ENCODE measurements at places on chromosomes 11 and 22.
A peak's percentile ranks its signal among the peaks of the same experiment; 100 is the strongest.

- no peak for DNase-seq
Measured at GRCh38 chr11:6727971-6728760, 43.6 kb downstream of the OR2AG2 start.

DNA sequence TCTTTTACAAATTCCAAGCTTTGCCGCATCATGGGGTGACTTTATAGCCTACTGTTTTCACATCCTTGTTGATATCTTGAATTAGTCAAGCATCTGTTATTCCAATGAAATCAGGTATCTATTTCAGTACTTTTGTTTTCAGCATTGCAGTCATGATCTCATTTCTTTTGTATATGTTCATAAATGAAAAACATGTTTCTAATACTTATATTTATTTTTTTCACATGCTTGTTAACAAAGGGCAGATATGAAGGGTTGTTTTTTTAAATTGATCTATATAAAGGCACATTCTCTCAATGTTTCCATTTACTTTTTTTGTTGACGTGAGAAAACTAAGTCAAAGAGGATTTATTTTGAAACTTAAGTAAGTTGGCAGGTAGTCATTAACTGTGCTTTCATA lies 964.8 kb downstream of the JRKL start:
- DNase-seq = no peak

DNA sequence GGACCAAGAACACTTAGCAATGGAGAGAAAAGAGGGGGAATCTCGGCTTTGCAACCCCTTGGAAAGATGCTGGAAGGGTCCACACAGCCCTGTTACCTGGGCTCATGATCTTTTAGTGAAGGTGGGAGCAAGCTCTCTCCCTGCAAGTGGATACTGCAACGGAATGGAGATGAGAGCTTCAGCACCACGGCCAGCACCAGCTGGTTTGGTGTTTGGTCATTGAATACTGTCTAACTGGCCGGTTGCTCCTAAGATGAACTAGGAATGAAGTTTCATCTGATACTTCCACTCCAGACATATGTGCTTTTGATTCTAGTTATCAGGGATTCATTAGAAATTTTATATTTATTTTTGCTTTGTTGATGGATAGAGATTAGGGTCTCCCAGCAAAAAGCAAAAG lies 16.3 kb downstream of the HTR3A start:
- DNase-seq = peak; percentile 19

GRCh38 chr22:44139773-44140172 lies 41.0 kb upstream of the PARVG start:
- DNase-seq = no peak

GRCh38 chr11:40508303-40508702 lies 951.1 kb downstream of the LRRC4C start:
- DNase-seq = no peak

DNA sequence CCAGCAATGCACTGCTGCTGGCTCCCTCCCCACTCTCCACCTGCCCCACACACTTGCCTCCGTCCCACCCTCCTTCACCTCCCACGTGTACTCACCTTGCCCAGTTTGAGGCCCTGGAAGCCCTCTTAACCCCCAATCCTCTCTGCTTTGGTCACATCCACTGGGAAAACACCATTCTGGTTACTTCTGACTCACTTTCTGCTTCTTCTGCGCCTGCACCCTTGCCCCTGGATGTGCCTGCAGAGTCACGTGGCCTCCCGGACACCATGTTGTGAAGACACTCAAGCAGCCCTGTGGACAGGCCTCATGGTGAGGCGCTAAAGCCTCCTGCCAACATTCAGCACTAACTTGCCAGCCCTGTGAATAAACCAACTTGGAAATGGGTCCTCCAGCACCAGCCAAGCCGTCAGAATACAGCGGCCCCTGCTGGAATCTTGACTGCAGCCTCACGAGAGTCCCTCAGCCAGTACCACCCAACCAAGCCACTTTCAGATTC lies 2.6 kb upstream of the NAALADL1 start:
- DNase-seq = peak; percentile 7

DNA sequence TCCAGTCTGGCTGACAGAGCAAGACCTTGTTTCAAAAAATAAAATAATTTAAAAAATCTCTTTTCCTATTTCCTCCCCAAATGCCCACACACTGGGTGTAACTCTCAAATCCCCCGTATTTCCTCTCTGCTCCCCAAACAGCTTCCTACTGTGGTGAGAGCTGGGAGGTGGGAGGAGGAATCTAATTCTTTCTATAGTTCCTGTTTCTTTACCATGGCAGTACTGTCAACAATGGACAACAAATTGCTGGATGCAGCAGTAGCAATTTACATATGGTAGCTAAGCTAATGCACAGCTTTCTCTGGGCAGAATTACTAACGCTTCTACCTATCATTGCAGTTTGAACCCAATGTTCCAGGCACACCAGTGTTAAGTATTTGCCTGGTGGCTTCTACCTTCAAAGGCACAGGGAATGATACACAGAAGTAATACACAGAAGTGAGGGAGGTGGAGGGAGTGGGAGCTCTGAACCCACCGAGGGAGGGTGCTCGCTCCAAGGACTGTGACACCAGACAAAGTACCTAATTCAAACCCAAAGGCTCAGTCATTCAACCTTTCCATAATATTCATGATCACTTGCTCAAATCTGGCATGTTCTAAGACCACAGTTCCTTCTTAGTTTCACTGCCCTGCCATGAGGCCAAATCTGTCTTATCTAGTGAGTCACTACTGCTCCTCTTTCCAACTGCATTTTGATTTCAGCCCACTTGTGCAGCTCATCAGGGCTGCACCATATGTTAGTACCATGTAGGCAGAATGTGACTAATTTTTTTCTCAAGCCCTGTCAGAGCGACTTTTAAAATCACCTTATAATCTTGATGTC lies 37.9 kb downstream of the CELF1 start:
- peak; percentile 56 for DNase-seq

- no peak for DNase-seq
Measured at GRCh38 chr22:50009251-50009650, 3.3 kb downstream of the IL17REL start.

DNA sequence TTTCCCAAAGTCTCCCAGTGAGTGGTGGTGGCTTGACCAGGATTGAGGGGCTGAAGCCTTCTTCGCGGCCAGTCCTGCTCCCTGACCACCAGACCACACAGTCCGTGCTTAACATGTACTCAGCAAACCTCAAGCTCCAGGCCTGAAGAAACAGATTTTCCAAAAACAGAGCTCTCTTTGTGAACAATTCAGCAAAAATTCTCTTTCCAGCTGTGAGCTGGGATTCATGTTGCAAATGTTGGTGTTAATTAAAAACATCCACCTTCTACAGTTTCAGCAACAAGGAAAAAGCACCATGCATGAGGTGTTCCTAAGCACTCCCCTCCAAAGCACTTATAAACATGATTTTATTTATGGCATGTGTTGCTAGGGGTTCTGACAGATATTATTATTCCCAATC lies 129.5 kb downstream of the ETS1 start:
- peak; percentile 82 for DNase-seq

DNA sequence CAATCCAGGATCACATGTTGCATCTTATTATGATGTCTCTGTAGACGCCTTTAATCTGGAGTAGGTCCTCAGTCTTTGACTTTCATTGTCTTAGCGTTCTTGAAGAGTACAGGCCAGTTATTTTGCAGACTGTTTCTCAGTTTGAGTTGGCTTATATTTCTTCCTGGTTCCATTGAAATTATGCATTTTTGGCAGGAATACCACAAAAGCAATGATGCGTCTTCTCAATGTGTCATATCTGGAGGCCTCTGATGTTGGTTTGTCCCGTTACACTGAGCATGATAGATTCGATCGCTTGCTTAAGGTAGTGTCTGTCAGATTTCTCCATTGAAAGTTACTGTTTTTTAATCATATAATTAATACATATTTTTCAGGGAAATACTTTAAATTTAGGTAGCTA lies 30.6 kb downstream of the TECTA start:
- no peak for DNase-seq

GRCh38 chr11:12084256-12084655 lies 26.1 kb upstream of the MICAL2 start:
- peak; percentile 53 for DNase-seq

Measured in fibroblast of skin of scalp (primary cell).